ENCODE measurements at places on chromosomes 2 and 18. TPM values are rescaled to one million over a fixed set of nuclear protein-coding genes. Genes with fewer than 3 reads are reported as not detected.

GRB14 gene
- total RNA-seq = 2.5 TPM

IL36RN gene
- total RNA-seq = not detected

- H3K4me3 ChIP-seq = no peak overlapping the region
- H3K27ac ChIP-seq = no peak overlapping the region
- DNase-seq = no peak
- H3K4me1 ChIP-seq = no peaks in the 10 kb centered on the region
- H3K36me3 ChIP-seq = no peaks in the 10 kb centered on the region
Observed at GRCh38 chr2:152322222-152322621, 12.8 kb upstream of the FMNL2 start.

DNA sequence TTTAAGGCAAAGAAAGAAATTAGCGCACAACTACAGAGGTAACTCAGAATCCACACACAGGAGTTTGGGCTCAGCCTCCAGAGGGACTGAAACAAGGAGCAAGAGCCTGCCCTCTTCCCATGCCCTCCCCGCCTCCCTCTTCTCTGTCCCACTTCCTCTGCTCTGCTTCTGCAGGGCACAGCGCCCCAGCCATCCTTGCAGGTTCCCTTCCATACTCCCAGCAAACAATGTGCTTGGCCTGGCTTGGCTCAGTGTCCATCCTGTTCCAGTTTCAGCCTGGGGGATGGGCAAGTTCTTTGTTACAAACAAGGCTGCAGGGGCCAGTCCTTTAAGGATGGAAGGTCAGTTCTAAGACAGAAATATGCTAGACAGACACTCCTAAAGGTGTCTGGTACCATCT lies 133.5 kb downstream of the CDH20 start:
- no peak overlapping the region for H3K27ac ChIP-seq
- H3K4me3 ChIP-seq = no peak overlapping the region
- H3K27me3 ChIP-seq = no peaks in the 10 kb centered on the region
- DNase-seq = no peak
- H3K36me3 ChIP-seq = no peaks in the 10 kb centered on the region
- no peaks in the 10 kb centered on the region for H3K4me1 ChIP-seq

RFX8 gene
- total RNA-seq = 0.96 TPM

DNA sequence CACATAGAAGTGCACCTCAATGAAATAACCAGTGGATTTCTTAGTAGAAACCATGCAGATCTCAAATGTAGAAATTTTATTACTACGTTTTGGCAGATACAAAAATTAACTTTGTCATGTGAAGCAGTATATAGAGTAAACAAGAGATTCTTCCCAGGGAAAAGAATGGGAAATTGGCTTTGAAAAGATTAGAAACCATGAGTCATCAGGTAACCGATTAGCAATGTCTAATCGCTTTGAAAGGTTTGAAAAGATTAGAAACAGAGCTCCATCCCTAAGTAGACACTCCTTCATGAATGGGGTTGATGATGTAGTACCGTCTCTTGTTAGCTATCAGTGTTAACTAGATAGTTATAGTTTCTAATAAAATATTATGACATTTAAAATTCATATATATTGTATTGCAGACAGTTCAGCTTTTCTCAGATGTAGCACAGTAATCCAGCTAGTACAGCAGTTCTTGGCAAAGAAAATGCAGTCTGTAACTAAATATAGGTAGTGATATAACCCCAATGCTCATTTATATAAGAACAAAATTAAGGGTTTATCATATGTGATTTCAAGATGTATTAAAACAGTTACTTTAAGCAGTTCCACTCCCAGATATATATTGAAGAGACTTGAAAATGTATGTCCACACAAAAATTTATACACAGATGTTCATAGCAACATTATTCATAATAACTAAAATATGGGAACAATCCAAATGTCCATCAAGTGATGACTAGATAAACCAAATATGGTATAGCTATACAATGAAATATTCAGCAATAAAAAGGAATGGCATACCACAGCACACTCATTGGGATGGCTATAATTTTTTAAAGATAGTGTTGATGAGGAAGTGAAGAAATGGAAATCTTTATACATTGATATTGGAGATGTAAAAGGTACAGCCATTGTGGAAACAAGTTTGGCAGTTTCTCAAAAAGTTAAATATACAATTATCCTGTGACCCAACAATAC lies 113.9 kb downstream of the PTPN4 start:
- H3K4me3 ChIP-seq = no peak overlapping the region
- no peaks in the 10 kb centered on the region for H3K36me3 ChIP-seq
- no peak for DNase-seq
- H3K27me3 ChIP-seq = no peaks in the 10 kb centered on the region

SLC5A7 gene
- total RNA-seq = not detected

DNA sequence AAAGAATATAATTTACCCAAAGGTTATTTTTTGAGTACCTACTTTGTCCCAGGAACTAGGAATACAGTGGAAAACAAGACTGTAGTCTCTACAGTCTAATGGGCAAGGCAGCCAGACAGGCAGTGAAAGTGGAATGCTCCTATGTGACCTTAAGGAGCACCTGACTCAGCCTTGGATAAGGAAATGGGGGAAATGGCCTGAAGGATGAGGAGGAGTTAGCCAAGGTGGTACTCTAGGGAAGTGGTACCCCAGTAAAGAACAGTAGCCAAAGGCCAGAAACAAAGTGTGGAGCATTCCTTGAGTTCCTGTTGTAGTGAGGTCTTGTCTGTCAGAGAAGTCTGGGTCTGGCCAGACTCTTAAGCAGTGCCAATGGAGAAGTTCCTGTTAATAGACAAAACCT lies 6.0 kb downstream of the ZNF397 start:
- no peak overlapping the region for H3K4me3 ChIP-seq
- H3K27me3 ChIP-seq = no peaks in the 10 kb centered on the region
- no peak for DNase-seq
- H3K36me3 ChIP-seq = peaks cover 4% of the 10 kb centered on the region
- H3K4me1 ChIP-seq = no peaks in the 10 kb centered on the region

DNA sequence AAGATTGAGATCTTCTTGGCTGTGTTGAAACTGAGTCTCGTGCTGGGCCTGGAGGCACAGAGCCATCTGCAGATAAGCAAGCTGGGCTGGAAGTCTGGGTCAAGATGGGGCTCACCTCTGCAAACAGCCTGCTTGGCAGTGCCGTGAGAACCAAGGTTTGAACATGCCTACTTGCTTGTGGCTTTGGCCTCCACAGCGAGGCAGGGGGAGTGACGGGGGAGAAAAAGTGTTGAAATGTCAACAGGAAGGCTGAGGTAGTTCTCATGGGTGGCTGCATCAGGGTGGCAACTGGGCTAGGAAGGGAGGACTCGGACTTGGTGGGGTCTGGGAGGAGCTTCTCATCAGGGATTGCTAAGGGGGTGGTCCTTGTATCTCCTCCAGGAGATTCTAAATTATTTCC lies 99.7 kb downstream of the THNSL2 start:
- no peak for DNase-seq
- no peaks in the 10 kb centered on the region for H3K36me3 ChIP-seq
- no peak overlapping the region for H3K27ac ChIP-seq
- no peak overlapping the region for H3K4me3 ChIP-seq
- H3K4me1 ChIP-seq = no peaks in the 10 kb centered on the region
